ENCODE measurements at places on chromosomes 5 and 9. TPM values are rescaled to one million over a fixed set of nuclear protein-coding genes. Genes with fewer than 3 reads are reported as not detected.

Gene IGFBPL1
- 2.5 TPM for total RNA-seq

Gene GPRIN1
- total RNA-seq = 17.3 TPM

Gene F2RL1
- 144 TPM for total RNA-seq

Gene FIBCD1
- 2.3 TPM for total RNA-seq

Gene ENTPD2
- total RNA-seq = 0.21 TPM

Gene MRPS30
- 136 TPM for total RNA-seq

Gene MEGF10
- 1.3 TPM for total RNA-seq

Gene CHSY3
- 1.7 TPM for total RNA-seq

Gene LECT2
- not detected for total RNA-seq

Gene SLC6A19
- total RNA-seq = not detected

Gene SPINK4
- not detected for total RNA-seq

Gene BTNL9
- total RNA-seq = 0.21 TPM

Gene PCDHB5
- total RNA-seq = 3.1 TPM

Gene SIT1
- total RNA-seq = not detected

Gene TAF1L
- total RNA-seq = not detected

Gene CDO1
- 11.7 TPM for total RNA-seq

Gene HMGXB3
- 64.0 TPM for total RNA-seq

Gene CAVIN4
- total RNA-seq = 3.6 TPM

Gene NKD2
- 1.7 TPM for total RNA-seq

Gene PCA3
- total RNA-seq = not detected

Gene EXOSC2
- total RNA-seq = 20.6 TPM

Gene ADRB2
- 0.75 TPM for total RNA-seq

Gene STXBP1
- total RNA-seq = 23.8 TPM

Gene SKIC3
- 72.6 TPM for total RNA-seq

Gene ADAMTS16
- total RNA-seq = 2.8 TPM

Gene PHF24
- total RNA-seq = 0.58 TPM

Gene NDST1
- total RNA-seq = 192 TPM

Gene IFNA21
- total RNA-seq = not detected

Gene EMB
- total RNA-seq = 15.1 TPM

Gene FOXD4L5
- total RNA-seq = 0.04 TPM

Gene DOCK8
- total RNA-seq = 3.8 TPM

Gene EEIG1
- 16.5 TPM for total RNA-seq

All from kidney epithelial cell (primary cell).